ENCODE measurements at places on chromosomes 4 and X. TPM values are rescaled to one million over a fixed set of nuclear protein-coding genes. Genes with fewer than 3 reads are reported as not detected.

GRCh38 chr4:171954650-171955049 lies 141.4 kb downstream of the GALNTL6 start:
- DNase-seq, result no peak
- H3K36me3 ChIP-seq, result no peaks in the 10 kb centered on the region
- peaks cover 2% of the 10 kb centered on the region for H3K27me3 ChIP-seq

GRCh38 chr4:14990484-14990883 lies 11.8 kb upstream of the CPEB2 start:
- H3K36me3 ChIP-seq, result no peaks in the 10 kb centered on the region
- H3K27me3 ChIP-seq, result peaks cover 3% of the 10 kb centered on the region
- no peak overlapping the region for H3K27ac ChIP-seq
- no peak for DNase-seq
- H3K4me3 ChIP-seq, result no peak overlapping the region

DNA sequence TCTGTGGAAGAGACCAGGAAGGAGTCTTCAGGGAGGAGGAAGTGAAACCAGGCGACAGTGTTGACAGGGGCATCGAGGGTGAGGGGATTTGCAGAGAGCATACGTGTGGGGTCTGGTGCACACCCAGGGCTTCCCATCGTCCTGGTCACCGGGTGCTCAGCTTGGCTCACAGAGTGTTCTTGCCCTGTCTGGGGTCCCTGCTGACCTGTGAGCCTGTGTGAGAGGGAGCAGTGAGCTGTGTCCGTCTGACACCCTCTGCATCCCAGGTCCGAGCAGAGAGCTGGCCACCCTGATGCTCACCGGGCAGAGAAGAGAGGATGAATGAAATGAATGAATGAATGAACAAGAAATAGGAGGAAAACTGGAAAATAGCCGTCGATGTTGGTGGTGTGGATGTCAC lies 46.5 kb downstream of the CPZ start:
- peaks cover 1% of the 10 kb centered on the region for H3K27me3 ChIP-seq
- no peak for DNase-seq
- H3K27ac ChIP-seq, result no peak overlapping the region
- no peaks in the 10 kb centered on the region for H3K36me3 ChIP-seq
- no peak overlapping the region for H3K4me3 ChIP-seq
- H3K4me1 ChIP-seq, result no peaks in the 10 kb centered on the region

DNA sequence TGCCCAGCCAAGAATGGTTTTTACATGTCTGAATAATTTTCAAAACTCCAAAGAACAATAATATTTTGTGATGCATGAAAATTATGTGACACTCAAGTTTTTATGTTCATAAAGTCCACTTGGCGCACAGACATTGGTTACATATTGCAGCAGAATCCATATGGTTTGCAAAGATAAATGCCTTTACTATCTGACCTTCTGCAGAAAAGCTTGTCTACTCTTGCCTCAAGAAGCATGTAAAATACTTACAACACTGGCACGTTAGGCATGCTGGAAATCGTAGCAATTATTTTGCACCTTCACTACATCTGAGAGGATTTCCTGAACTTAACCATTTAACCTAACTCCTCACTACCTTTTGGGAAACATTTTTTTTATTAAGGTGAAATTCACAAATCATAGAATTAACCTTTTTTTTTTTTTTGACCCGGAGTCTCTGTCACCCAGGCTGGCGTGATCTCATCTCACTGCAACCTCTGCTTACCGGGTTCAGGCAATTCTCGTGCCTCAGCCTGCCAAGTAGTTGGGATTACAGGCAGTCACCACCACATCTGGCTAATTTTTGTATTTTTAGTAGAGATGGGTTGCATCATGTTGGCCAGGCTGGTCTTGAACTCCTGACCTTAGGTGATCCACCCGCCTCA lies 3.5 kb upstream of the XG start:
- H3K27ac ChIP-seq, result no peak overlapping the region
- no peaks in the 10 kb centered on the region for H3K36me3 ChIP-seq
- no peaks in the 10 kb centered on the region for H3K27me3 ChIP-seq
- no peak overlapping the region for H3K4me3 ChIP-seq
- no peak for DNase-seq

DNA sequence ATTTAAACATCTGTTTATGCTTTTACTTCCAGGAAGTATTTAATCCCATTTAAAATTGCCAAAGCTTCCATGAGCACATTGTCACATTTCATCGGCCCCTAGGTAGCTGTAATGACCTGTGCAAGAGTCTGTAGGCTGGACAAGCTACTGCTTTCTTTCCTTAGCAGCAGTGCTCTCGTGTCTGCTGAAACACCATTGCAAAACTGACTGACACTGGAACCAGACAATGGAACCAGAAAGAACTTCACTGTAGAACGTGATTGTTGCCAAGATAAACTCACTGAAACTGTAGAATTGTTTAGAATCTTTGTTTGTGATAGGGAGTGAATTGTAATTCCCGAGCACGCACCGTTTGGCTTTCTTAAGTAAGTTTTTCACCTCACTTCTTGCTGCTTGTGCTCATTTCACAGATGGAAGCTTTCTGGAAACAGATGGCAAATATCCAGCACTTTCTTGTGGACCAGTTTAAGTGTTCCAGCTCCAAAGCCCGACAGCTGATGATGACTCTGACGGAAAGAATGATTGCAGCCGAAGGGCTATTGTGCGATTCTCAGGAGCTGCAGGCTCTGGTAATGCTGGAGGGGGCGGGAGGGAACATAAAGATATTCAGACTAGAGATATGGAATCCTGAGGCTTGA lies 36.9 kb downstream of the EVC start:
- H3K4me3 ChIP-seq, result no peak overlapping the region
- H3K27ac ChIP-seq, result no peak overlapping the region
- no peaks in the 10 kb centered on the region for H3K4me1 ChIP-seq
- H3K27me3 ChIP-seq, result peaks cover 2% of the 10 kb centered on the region

- no peak overlapping the region for H3K27ac ChIP-seq
- H3K4me1 ChIP-seq, result peaks cover 5% of the 10 kb centered on the region
- H3K27me3 ChIP-seq, result peaks cover 26% of the 10 kb centered on the region
- H3K36me3 ChIP-seq, result no peaks in the 10 kb centered on the region
These were observed 385 bp downstream of the DCLK2 start for GRCh38 chr4:150078579-150079080.

- no peak for DNase-seq
- H3K27ac ChIP-seq, result no peak overlapping the region
- H3K4me3 ChIP-seq, result no peak overlapping the region
- no peaks in the 10 kb centered on the region for H3K4me1 ChIP-seq
These were observed 1.5 kb downstream of the STARD8 start for GRCh38 chrX:68648960-68649359.

GRCh38 chr4:71992571-71993312 lies 39.1 kb upstream of the NPFFR2 start:
- no peaks in the 10 kb centered on the region for H3K4me1 ChIP-seq
- peaks cover 2% of the 10 kb centered on the region for H3K27me3 ChIP-seq
- H3K36me3 ChIP-seq, result no peaks in the 10 kb centered on the region
- no peak for DNase-seq
- H3K4me3 ChIP-seq, result no peak overlapping the region

DNA sequence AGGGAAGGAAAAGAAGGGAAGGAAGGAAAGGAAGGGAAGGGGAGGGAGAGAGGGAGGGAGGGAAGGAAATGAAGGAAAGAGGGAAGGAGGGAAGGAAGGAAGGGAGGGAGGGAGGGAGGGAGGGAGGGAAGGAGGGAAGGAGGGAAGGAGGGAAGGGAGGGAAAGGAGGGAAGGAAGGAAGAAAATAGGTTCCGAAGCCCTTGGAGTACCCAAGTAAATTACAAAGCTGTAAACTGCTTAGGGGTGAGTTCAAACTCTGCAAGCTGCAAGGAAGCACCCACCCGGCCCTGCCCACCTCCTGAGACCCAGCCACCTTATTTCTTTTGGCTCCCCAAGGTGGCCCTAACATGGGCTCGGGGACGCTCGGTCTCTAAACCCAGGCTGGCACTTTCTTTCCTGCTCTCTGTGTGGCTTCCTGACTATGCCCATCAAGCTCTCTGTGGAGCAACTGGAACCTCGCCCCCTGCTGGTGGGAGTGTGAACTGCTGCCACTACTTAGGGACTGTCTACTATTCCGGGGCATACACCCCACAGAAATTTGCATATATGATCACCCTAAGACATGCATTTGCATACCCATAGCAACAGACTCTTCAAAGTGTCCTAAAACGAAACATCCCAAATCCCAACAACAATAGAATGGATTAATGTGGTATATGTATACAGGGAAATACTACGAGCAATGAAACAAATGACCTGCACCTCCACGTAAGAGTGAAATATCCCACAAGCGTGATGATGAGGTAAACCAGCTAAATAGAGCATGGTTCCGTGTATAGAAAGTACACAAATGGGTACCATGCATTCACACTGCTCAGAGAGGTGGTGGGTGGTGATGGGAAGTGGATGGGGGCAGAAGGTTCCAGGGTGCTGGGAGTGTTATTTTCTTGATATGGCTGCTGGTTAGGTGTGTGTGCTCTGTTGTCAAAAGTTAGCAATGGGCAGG lies 151.7 kb upstream of the TBL1X start:
- no peak overlapping the region for H3K27ac ChIP-seq
- peak; percentile 61 for DNase-seq
- H3K4me3 ChIP-seq, result no peak overlapping the region
- no peaks in the 10 kb centered on the region for H3K36me3 ChIP-seq

DNA sequence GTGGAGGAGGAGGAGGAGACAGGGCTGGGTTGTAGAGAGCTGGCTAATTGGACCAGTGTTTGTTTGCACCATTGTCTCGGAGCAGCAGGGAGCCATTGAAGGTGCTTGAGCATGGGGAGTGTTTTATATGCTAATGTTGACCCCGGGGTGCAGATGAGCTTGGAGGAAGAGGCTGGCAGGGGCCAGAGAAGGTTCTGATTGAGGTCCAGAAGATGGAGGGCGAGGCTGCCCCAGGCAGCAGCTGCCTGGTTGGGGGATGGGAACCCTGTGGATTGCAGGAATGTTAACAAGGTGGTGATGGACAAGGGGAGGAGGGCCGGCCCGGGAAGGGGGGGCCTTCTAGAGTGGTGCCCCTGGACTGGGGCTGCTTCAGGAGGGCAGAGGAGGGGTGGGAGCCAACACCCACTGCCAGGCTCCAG lies 18.0 kb downstream of the DOK7 start:
- H3K27ac ChIP-seq, result no peak overlapping the region
- H3K36me3 ChIP-seq, result no peaks in the 10 kb centered on the region
- H3K4me3 ChIP-seq, result no peak overlapping the region
- peaks cover 4% of the 10 kb centered on the region for H3K27me3 ChIP-seq
- H3K4me1 ChIP-seq, result no peaks in the 10 kb centered on the region

GRCh38 chrX:23908219-23909004 lies 606 bp downstream of the CXorf58 start:
- H3K27me3 ChIP-seq, result peaks cover 6% of the 10 kb centered on the region
- no peaks in the 10 kb centered on the region for H3K36me3 ChIP-seq
- DNase-seq, result no peak
- peaks cover 11% of the 10 kb centered on the region for H3K4me1 ChIP-seq
- peak overlapping the region; percentile 80 for H3K4me3 ChIP-seq

GRCh38 chr4:182575225-182575624 lies 332.0 kb downstream of the TENM3 start:
- H3K27me3 ChIP-seq, result no peaks in the 10 kb centered on the region
- H3K4me1 ChIP-seq, result no peaks in the 10 kb centered on the region
- DNase-seq, result no peak

DNA sequence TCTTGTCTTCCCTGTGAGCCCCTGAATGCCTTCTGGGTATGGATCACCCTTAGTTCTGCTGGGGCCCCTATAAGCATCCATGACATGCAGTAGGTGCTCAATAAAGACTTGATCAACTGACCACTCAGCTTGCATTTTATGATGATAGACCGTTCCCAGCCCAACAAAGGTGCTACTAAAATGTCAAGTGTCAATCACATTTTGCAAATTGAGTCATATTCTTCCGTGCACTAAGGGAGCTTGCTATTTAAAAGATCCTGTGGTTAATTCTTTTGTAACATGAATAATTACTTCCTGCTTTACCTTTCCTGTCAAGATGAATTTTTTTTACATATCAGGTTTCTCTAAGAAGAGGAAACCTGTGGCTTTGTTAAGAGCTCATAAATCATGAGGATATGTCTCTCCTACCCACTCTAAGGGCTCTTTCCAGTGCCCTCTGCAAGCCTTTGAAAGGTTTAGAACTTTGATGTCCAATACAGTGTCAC lies 47.6 kb downstream of the SH3KBP1 start:
- DNase-seq, result peak; percentile 40
- H3K27ac ChIP-seq, result peak overlapping the region; percentile 90
- H3K27me3 ChIP-seq, result peaks cover 9% of the 10 kb centered on the region
- peaks cover 5% of the 10 kb centered on the region for H3K36me3 ChIP-seq
- peaks cover 74% of the 10 kb centered on the region for H3K4me1 ChIP-seq

GRCh38 chrX:133544115-133544514 lies 128.8 kb upstream of the GPC4 start:
- H3K27ac ChIP-seq, result no peak overlapping the region
- no peaks in the 10 kb centered on the region for H3K27me3 ChIP-seq
- no peak overlapping the region for H3K4me3 ChIP-seq
- no peaks in the 10 kb centered on the region for H3K4me1 ChIP-seq
- H3K36me3 ChIP-seq, result no peaks in the 10 kb centered on the region

- no peak overlapping the region for H3K4me3 ChIP-seq
- DNase-seq, result no peak
- no peak overlapping the region for H3K27ac ChIP-seq
- H3K36me3 ChIP-seq, result no peaks in the 10 kb centered on the region
- H3K27me3 ChIP-seq, result no peaks in the 10 kb centered on the region
These were observed 277.4 kb upstream of the GATB start for GRCh38 chr4:152038238-152038637.

- no peak overlapping the region for H3K4me3 ChIP-seq
- no peaks in the 10 kb centered on the region for H3K36me3 ChIP-seq
- no peaks in the 10 kb centered on the region for H3K4me1 ChIP-seq
- H3K27me3 ChIP-seq, result no peaks in the 10 kb centered on the region
- H3K27ac ChIP-seq, result no peak overlapping the region
- no peak for DNase-seq
These were observed 670.3 kb upstream of the FAM241A start for GRCh38 chr4:111475001-111475400.

- peak overlapping the region; percentile 26 for H3K27ac ChIP-seq
- no peak for DNase-seq
- peaks cover 3% of the 10 kb centered on the region for H3K36me3 ChIP-seq
- peaks cover 2% of the 10 kb centered on the region for H3K4me1 ChIP-seq
These were observed 433 bp upstream of the ADH6 start for GRCh38 chr4:99219479-99219878.

GRCh38 chr4:161952382-161952781 lies 211.4 kb downstream of the FSTL5 start:
- no peaks in the 10 kb centered on the region for H3K27me3 ChIP-seq
- H3K36me3 ChIP-seq, result peaks cover 3% of the 10 kb centered on the region
- H3K27ac ChIP-seq, result no peak overlapping the region
- no peaks in the 10 kb centered on the region for H3K4me1 ChIP-seq
- no peak overlapping the region for H3K4me3 ChIP-seq
- DNase-seq, result no peak

The PRRG1 gene
- not detected for polyA plus RNA-seq

The GC gene
- not detected for polyA plus RNA-seq

The TENT5D gene
- polyA plus RNA-seq, result not detected

The DRP2 gene
- 0.32 TPM for polyA plus RNA-seq

The ARR3 gene
- not detected for polyA plus RNA-seq

The LRCH2 gene
- polyA plus RNA-seq, result not detected

The TLR6 gene
- 1.9 TPM for polyA plus RNA-seq

The RPS6KA6 gene
- polyA plus RNA-seq, result not detected

The TBX22 gene
- not detected for polyA plus RNA-seq

The CLDN2 gene
- not detected for polyA plus RNA-seq

The PPEF2 gene
- polyA plus RNA-seq, result not detected
